ENCODE measurements at places on chromosomes 1 and 21.

- DNase-seq = peak; percentile 40
These were observed 14.0 kb downstream of the RHBG start for GRCh38 chr1:156383023-156383422.

- DNase-seq = no peak
These were observed 56.1 kb upstream of the LRRC7 start for GRCh38 chr1:69511426-69512192.

DNA sequence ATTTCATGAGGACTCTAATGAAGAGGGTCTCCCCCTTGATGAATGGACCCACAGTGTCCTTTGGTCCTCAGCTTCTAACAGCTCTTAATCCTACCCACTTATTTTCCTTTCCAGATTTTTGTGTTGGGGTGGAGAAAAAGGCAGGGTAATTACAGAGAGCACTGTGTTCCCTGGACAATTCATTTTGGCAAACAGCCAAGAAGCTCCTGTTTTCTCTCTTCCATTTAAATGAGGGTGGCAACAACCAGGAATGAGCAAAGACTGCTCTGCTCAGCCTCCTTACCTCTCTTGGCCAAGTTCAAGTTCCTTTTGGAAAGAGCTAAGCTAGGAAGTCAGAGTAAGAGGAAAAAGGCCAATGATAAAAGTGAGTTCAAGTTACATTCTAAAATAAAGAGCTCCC, 11.9 kb downstream of the XKR8 start:
- DNase-seq = no peak

DNA sequence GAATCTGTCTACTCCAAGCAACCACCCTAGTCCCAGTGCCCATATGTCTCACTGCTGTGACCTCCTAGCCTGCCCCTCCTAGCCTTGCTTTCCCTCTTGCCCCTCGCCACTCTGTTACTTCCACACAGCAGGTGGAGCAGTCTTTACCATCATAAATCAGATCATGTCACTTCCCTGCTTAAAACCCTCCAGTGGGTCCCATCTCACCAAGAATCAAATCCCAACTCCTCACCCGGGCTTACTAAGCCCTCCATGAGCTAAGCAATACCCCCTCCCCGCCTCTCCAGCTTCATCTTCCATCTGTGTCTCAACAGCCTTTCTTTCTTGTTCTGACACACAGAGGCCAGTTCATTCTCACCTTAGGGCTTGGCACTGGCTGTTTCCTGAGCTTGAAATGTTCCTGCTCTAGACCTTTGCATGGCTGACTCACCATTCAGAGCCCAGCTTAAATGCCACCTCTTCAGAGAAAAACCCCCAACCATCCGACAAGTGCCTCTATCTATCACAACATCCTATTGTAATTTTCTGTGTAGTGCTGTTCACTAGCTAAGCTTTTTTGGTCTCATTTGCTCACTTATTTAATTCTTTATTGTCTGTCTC, 22.3 kb downstream of the KNCN start:
- DNase-seq = no peak

GRCh38 chr1:116031302-116031835, 55.1 kb downstream of the SLC22A15 start:
- no peak for DNase-seq

DNA sequence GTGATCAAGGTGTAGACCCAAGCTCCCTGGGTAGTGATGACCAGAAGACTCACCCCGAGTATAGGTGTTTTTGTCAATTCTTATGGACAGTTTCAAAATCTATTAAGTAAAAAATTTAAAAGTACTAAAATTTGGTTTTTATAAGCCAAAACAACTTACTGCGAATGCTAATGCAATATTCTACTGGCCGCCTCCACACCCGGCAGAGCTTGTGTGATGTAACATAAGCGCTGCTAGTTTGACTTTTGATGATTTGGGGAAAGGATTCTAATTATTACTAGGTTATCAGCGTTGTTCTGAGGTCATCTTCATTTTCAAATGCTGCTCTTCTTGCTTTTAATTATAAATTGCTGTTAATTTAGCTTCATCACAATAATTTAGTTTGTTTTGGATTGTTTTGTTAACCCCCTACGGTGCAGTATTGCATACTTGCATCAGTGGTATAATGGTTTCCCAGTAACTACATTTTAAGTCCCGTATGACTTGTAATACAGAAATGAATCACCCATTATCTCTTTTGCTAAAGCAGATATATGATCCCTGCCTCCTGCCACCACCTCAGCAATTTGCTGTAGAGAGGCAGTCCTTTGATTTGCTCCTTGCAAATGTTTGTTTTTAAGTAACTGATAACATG, 178.0 kb downstream of the SDCCAG8 start:
- DNase-seq = no peak

- no peak for DNase-seq
These were observed 28.4 kb upstream of the SARS1 start for GRCh38 chr1:109185357-109185756.

DNA sequence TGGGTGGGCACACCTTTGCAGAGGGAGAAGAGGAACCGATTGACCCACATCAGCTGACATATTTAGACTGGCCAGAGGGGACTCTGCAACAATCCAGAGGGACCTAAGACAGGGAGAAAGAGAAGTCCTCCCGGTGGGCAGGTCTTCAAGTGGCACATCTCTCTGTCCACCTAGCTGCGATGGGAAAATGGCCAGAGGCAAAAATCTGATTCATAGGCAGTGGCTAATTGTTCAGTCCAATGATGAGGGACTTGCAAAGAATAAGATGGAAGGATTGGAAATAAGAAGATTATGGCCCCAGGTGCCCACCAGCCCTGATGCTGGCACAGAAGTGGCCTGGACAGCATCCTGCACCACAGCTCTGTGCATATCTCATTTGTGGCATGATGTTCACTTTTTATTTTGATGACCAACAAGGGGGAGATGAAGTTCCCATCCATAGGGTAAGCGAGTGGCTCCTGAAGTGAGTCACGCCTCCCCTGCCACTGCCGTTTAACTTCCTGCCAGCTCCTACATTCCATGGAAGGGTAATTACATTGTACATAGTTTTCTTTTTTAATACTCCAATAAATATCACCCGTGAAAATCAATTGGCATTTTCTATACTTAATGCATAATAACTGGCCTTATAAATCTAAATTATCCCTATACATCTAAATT, 659.6 kb downstream of the MATN1 start:
- DNase-seq = no peak
